ENCODE measurements at places on chromosomes 1 and 21.
A peak's percentile ranks its signal among the peaks of the same experiment; 100 is the strongest.

DNA sequence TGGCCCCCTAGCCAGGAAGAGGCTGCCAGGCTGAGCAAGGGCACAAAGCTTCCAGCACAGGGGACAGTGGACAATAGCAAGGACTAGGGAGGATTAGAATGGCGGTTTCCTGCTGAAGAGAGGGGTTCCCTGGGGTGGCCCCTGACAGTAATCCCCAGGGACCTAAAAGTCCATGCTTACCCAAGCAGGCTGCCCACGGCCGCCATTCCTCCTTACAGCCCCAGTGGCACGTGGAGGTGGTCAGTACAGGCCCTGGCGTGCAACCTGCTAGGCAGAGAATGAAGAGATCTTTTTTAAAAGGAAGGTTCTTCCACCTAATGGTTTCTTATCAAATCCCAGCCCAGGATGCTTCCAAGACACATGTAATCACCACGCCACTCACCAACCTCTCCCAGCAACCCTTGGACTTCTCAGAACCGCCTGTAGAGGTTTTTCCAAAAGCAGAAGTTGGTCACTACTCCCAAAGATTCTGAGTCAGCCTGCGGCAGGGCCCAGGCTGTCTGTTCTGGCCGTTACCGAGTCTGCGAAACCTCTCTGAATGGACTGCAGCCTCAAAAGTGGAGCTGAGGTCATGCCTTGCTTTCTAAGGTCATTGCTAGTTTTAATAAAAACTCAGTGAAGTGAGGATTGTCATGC lies 926 bp downstream of the MRPL55 start:
- no peak for DNase-seq

- no peak for DNase-seq
These were observed 163.3 kb downstream of the TM2D1 start for GRCh38 chr1:61561666-61562065.

DNA sequence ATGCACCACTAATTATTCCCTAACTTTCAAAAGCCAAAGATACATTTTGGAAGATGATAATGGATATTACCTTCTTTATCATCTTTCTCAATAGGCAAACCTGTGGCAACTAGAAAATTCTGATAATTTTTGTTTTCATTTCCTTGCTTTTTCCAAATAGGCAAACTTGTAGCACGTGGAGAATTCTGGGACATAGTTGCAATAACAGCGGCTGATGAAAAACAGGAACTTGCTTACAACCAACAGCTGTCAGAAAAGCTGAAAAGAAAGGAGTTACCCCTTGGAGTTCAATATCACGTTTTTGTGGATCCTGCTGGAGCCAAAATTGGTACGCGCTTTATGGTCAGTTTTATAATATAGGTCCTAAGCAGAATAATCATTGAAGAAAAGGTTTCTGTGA lies 1.5 kb downstream of the FPGT start:
- peak; percentile 3 for DNase-seq

GRCh38 chr1:75125161-75125726 lies 8.9 kb upstream of the LHX8 start:
- DNase-seq = no peak

DNA sequence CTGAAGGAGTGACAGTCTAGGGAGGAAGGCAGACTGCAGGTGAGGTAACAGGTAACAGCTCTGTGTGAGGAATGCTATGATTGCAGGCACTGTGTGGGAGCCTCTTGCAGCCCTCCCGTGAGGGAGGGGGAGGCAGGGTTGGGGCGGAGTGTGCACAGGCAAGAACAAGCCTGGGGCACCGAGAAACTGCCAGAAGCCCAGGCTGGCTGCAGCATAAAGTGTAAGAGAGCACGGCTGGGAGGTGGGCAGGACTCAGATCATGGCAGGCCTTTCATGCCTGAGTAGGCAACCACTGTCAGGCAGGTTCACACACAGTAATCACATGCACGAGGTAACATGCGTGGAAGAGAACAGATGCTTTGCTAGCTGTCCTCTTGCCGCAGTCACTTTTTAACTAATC lies 11.3 kb upstream of the RHEX start:
- DNase-seq = no peak

GRCh38 chr1:49306507-49307070 lies 529.9 kb upstream of the BEND5 start:
- no peak for DNase-seq

DNA sequence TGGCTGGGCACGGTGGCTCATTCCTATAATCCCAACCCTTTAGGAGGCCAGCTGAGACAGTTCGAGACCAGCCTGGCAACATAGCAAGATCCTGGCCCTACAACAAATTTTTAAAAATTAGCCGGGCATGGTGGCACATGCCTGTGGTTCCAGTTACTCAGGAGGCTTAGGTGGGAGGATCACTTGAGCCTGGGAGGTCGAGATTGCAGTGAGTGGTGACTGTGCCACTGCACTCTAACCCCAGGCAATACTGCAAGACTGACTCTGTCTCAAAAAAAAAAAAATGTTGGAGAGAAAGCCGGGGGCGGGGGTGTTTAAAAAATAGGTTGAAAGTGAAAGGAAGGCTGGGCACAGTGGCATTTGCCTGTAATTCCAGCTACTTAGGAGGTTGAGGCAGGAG lies 16.5 kb downstream of the CLDN19 start:
- no peak for DNase-seq

DNA sequence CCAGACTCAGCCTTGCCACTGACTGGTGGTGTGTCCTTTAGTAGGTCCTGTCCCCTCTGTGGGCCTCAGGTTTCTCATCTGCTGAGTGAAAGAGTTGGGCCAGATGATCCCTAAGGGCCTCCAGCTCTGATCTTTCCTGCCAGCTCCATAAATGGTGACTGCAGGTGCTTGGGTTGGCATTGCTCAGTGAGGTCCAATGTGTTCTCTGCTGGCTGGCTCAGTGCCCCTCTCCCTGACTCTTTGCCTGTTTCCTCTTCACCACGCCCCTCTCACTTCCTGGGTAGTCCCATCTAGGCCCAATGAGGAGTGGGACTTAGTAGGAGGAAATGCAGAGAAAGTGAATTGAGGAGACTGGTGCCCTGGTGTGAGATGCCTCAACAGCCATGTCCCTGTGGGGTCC lies 36.6 kb downstream of the UBE2T start:
- DNase-seq = no peak

DNA sequence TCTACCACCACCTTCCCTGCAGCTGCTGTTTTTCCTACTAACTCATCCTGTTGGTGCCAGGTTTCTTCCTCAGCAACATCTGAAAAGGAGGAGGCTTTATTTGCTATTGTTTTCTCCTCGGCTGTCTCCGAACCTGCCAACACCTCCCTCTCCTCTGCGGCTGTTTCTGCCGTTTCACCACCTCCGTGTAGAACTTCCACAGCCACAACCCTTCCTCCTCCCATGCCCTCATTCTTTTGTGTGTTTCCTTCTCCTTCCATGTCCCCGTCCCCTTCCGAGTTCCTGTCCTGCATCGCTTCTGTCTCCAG lies 59.0 kb upstream of the LRRC53 start:
- DNase-seq = no peak

DNA sequence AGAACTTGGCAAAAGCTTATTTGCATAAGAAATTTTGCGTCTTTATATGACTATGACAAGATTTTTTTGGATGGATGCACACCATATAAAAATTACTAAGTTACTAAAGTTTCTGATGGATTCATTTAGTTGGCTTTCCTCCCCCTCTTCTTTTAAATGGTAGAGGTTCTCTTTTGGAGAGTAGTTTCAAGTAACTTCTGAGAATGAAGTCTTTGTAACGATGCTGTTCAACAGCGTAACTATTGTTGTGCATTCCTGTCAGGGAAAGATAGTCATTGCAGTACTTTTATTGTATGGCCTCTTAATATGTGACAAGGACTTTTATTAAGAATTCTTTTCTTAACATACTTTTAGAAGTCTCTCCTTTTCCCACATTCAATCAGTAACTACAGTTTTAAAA lies 16.0 kb downstream of the NFIA start:
- DNase-seq = no peak

GRCh38 chr1:204782118-204782700 lies 88.5 kb upstream of the NFASC start:
- DNase-seq = no peak

- no peak for DNase-seq
These were observed 10.8 kb downstream of the FYB2 start for GRCh38 chr1:56808410-56808809.

DNA sequence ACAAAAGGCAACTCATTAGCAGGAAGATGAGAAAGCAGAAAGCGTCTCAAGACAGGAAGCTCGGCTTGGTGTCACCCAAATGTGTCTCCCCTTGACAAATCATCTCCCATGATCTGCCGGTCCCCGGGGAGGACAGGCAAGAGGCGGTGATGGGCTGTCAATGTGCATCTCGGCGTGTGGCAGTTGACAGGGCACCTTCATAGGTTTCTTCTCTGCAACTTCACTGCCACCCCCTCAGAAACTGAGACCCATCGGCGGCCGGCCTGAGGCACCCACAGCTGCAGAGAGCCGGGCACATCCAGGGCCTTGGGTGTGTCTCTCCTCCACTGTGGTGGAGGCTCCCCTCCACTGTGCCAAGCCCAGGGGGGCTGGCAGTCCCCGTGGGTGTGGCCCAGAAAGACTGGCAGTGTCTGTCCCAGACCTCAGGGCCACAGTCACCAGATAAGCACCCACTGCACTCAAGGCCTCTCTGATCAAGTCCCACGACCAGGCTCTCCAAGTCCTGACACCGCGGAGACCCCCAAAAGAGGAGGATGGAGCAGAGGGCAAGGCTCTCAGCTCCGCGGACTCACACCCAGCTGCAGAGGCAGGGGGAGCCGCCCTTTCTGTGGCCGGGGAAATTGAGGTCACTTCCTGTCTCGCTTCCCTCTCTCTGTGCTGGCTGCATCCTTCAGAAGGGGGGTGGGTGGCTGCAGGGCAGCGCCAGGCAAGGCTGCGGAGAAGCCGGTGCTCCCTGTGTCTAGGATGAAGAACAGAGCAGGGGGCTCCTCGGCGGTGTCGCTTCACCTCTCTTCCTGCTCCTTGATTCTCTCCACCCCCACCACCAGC lies 39.6 kb upstream of the LBR start:
- peak; percentile 79 for DNase-seq

GRCh38 chr1:226739696-226740065 lies 599 bp upstream of the ITPKB start:
- no peak for DNase-seq

DNA sequence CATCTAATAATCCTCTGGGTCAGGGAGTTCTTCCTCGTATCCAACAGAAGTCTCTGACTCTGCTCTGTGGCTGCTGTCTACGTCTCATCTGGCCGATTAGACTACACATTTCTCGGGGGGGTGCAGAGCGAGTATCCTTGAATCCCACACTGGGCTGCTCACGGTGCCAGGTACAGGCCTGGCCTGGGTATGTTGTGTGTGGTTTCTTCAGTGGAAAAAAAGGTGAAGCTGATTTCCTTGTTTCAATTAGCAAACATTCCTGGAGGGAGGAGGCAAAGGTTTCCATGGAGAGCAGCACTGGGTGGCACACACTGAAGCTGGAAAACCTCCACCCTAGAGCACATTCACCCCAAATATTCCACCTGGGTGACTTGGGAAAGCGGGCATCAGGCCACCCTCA lies 2.0 kb upstream of the RAB7B start:
- DNase-seq = no peak

- DNase-seq = no peak
These were observed 4.7 kb downstream of the C1orf174 start for GRCh38 chr1:3895279-3895950.

GRCh38 chr1:87048237-87048636 lies 133.8 kb downstream of the HS2ST1 start:
- DNase-seq = no peak

- DNase-seq = peak; percentile 89
These were observed 527 bp downstream of the MACO1 start for GRCh38 chr1:25430967-25431881.

GRCh38 chr1:114209971-114210370 lies 56.3 kb upstream of the SYT6 start:
- DNase-seq = no peak

DNA sequence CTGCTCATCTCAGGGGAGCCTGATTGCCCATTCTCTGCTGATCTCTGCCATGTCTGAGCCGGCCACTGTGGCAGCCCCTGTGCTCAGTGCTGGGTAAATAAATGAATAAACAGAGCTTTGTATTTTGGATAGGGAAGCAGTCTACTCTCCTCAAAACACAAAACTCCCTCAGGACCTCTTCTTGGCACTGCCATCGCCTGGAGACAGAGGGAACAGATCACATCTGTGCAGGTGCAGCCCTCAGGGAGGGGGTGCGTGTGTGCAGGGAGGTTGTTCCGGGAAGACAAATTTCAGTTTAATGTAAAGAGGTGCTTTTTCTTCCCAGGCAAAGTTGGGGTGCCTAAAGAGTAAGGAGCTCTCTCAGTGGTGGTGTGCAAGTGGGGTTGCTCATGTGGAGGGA lies 7.7 kb upstream of the FAM167B start:
- no peak for DNase-seq

DNA sequence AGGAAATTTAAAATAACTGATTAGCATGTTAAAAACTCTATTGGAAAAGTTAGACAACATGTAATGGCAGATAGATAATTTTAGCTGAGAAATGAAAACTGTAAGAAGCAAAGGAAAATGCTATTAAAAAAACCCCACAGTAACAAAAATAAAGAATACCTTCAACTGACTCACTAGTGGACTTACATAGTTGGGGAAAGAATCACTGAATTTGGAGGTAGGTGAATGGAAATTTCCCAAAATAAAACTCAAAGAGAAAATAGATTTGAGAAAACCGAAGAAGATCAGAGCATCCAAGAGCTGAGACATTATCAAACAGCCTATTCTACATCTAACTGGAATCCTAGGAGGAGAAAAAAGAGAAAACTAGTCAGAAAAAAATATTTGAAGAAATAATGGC lies 34.7 kb downstream of the PDE4B start:
- no peak for DNase-seq

DNA sequence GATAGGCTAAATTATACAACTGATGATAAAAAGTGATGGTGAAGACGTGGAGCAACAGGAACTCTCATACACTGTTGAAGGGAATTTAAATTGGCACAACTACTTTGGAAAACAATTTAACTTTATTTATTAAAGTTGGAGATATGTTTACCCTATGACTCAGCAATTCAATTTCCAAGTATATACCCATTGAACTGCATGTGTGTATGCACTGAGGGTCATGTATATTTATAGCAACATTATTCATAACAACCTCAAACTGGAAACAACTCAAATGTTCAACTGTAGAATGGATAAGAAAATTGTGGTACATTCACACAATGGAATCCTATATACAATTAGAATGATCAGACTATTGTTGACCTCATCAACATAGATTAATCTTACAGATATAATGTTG lies 16.5 kb upstream of the BCAS2 start:
- DNase-seq = no peak

- DNase-seq = no peak
These were observed 5.8 kb downstream of the DCAF8 start for GRCh38 chr1:160256396-160257046.

GRCh38 chr1:55726994-55727393 lies 511.8 kb upstream of the USP24 start:
- DNase-seq = no peak

DNA sequence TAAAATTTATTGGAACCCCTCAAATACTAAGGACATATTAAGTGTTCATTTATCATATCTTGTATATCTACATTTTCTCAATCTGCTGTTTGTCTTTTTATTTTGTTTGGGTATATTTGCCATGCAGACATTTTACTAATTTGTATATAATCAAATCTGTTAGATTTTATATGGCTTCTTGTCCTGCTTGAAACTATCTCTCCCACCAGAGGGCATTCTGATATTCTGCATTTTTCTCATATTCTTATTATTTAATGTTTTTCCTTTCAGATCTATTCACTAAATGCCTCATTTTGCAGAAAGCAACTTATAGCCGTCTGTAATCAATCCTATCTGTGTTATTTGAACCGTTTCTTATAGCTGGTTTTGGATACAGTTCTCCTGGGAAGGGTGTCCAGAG lies 745.5 kb downstream of the LRRIQ3 start:
- DNase-seq = no peak

Measured in CD4-positive, alpha-beta T cell (primary cell).